ENCODE measurements at places on chromosomes 6 and 20. TPM values are rescaled to one million over a fixed set of nuclear protein-coding genes. Genes with fewer than 3 reads are reported as not detected.

Gene GNAS-AS1
- total RNA-seq, result 0.92 TPM

Gene TRIM31
- 12.3 TPM for total RNA-seq

Gene HNF4A
- 40.0 TPM for total RNA-seq

Gene LTB
- total RNA-seq, result not detected

DNA sequence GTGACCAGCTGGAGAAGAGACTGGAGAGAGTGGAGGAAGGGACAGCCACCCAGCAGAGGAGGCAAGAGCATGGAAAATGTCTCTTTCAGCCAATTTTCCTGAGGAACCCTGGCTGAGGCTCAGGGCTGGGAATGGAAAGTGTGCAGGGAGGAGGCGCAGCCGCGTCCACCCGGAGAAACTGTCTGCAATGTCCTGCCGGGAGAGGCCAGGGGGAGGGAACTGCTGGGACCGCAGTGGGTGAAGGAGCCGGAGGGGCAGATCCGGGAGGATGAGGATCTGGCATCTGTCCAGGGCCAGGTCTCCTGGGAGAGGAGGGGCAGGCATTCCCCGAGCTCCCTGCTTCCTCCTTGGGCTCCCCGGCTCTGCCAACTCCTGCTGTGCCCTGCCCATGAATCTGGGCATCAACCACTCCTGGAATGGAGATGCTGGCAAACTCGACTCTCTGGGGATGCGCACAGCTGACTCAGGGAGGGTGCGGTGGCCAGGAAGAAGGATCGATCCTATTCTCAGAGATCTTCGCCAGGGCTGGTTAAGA lies 17.4 kb upstream of the HM13 start:
- peak overlapping the region; percentile 4 for H3K4me3 ChIP-seq
- H3K27ac ChIP-seq, result peak overlapping the region; percentile 15
- DNase-seq, result peak; percentile 89

DNA sequence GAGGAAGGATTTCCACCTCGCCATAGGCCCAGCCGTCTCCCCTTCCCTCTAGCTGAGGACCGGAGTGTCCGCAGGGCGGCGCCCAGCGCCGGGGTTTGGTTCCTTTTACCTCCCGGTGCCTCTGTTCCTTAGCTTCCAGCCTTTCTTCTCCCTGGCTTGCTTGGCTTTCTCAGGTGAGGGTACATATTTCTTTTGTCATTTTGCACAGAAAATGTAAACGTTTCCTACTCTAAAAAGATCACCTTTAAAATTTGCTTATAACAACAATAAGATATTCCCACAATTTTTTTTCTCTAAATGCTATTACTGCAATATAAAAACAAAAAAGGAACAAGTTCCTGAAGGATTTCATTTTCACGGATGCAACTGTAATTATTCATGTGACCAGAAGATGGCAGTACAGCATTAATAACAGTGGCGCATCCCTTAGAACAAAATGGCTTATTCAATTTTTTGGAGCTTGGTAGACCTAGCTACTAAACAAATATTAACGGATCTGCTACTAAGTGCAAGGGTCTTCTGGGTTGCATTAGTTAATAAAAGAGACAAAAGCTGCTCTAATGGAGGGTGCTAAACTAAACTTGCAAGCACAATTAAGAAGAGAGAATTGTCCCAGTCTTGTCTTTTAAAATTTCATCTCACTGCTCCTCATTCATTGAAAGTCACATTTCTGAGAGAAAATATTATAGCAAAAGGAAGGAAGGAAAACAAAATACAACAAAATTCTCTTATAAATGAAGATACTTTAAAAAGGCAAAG lies 172.9 kb downstream of the ADGRG6 start:
- H3K36me3 ChIP-seq, result no peaks in the 10 kb centered on the region
- H3K27ac ChIP-seq, result no peak overlapping the region
- H3K27me3 ChIP-seq, result no peaks in the 10 kb centered on the region
- H3K4me1 ChIP-seq, result peaks cover 7% of the 10 kb centered on the region
- peak; percentile 31 for DNase-seq

DNA sequence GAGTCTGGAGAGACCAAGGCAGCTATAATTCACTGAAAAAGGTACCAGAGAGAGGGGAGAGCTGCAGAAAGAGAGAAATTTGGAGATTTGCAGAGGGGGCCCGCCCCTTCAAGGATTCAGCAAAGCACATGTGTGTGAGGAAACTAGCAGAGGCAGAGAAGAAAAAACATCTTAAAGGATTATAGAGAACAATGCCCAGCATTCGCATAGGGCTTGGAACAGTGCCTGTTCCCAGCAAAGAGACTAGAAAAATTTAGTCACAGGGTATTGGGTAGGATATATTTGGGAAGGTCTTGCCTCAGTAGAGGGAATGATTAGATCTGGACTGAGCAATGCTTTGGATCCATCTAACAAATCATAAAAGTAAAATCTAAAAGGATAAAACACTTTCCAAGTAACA lies 44.0 kb downstream of the SRPK1 start:
- no peaks in the 10 kb centered on the region for H3K27me3 ChIP-seq
- no peak for DNase-seq
- no peaks in the 10 kb centered on the region for H3K4me1 ChIP-seq
- peaks cover 72% of the 10 kb centered on the region for H3K36me3 ChIP-seq

DNA sequence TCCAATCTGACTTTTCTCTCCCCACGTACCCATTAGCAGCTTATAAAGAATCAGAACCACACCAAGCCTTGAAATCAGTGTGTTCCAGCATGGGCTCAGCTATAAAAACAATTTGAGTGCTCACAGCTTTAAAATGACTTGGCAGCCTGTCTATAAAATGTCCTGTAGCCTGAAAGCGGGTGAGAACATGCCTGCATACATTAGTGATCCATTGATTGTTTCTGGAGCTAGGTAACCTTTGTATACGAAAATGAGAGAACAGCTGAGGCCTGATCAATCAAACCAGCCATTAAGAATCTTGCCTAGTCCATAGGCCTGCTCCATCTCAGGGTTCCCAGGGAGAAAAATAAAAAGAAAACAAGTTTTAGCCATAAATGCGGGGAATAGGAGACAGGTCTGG lies 245.8 kb upstream of the SULF2 start:
- no peak overlapping the region for H3K4me3 ChIP-seq
- no peak overlapping the region for H3K27ac ChIP-seq
- no peak for DNase-seq
- no peaks in the 10 kb centered on the region for H3K4me1 ChIP-seq
- no peaks in the 10 kb centered on the region for H3K27me3 ChIP-seq

DNA sequence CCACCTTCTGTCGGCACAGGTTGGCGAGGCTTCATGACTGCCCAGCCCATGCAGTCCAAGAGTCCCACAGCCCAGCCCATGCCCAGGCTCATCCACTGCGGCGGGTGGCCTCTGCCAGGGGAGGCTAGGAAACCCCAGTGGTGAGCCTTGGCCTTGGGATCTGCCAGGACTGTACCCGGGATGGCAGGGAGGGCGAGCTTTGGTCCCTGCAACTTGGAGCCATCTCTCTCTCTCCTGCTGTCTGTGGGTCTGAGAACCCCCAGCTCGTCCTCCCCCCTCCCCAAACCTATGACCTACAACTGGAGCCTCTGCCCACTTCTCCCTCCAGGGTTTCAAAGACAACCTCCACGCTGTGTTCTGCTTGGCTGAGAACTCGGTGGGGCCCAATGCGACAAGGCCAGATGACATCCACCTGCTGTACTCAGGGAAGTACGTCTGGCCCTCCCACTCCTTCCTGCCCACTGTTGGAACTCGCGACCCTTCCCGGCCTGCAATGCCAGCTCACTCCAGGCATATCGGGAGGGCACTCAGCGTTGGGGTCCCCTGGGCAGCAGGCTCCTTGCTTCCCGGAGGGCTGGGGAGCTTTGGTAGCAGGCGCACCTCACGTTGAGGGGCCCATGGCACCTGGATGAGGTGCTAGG lies 19.7 kb downstream of the NPEPL1 start:
- H3K36me3 ChIP-seq, result peaks cover 70% of the 10 kb centered on the region
- H3K4me1 ChIP-seq, result peaks cover 9% of the 10 kb centered on the region
- H3K27me3 ChIP-seq, result no peaks in the 10 kb centered on the region
- no peak overlapping the region for H3K27ac ChIP-seq
- H3K4me3 ChIP-seq, result no peak overlapping the region
- DNase-seq, result peak; percentile 5

- no peak overlapping the region for H3K4me3 ChIP-seq
- no peaks in the 10 kb centered on the region for H3K36me3 ChIP-seq
- H3K27me3 ChIP-seq, result no peaks in the 10 kb centered on the region
- no peak for DNase-seq
- H3K4me1 ChIP-seq, result no peaks in the 10 kb centered on the region
Observed at GRCh38 chr6:12592634-12593033, 123.9 kb upstream of the PHACTR1 start.

GRCh38 chr6:26054781-26055718 lies 32.2 kb upstream of the HFE start:
- DNase-seq, result peak; percentile 97
- no peaks in the 10 kb centered on the region for H3K27me3 ChIP-seq
- H3K4me3 ChIP-seq, result peak overlapping the region; percentile 63
- H3K36me3 ChIP-seq, result no peaks in the 10 kb centered on the region

DNA sequence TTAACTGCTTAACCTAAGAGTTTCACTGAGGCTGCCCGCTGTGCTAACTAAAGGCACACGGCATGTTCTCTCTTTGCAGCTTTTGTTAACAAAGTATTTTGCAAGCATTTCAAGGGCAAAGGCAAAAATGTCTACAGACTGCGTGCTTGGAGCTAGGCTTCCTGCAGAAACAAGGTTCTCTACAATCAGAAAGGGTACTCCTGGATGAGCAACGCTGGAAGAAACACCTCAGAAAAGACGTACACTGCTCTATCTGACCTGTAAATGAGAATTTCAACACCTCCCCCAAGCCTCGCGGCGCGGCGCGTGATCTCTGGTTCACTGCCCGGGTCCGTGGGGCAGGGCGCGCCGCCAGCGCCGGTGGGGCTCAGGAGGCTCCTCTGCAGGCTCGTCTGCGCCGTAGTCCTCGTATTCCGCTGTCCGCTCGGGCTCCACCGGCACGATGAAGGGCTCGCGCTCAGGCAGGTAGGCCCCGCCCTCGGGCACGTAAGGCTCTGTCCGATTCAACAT lies 120.9 kb downstream of the COL12A1 start:
- H3K4me3 ChIP-seq, result peak overlapping the region; percentile 45
- H3K4me1 ChIP-seq, result peaks cover 10% of the 10 kb centered on the region
- peaks cover 9% of the 10 kb centered on the region for H3K36me3 ChIP-seq
- DNase-seq, result peak; percentile 79

DNA sequence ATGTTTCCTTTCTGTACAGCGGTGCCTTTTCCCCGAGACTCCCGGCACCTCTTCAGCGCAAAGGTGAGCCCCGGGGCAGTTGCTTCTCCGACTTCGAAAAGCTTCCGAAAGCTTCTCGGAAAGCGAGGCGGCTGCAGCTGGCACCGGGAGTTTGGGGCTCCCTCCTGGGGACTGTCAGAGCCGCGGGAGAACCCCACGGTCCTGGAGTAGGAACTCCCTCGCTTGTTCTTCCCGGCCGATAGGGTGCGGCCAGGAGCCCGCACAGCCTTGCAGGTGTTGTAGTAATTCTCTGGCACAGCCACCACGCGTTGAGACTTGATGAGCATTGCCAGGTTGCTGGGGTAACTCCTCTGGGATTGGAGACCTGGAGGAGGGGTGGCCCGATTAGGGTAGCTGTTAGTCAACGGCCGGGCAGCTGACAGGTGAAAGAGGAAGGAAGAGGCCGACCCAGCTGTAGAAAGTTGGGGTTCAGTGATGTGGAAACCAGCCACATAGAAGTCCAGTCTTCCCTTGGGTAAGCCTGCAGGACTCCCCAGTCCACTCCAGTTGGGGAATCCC lies 721 bp downstream of the KDM1B start:
- no peaks in the 10 kb centered on the region for H3K27me3 ChIP-seq
- DNase-seq, result peak; percentile 90
- H3K36me3 ChIP-seq, result no peaks in the 10 kb centered on the region
- peak overlapping the region; percentile 89 for H3K4me3 ChIP-seq

DNA sequence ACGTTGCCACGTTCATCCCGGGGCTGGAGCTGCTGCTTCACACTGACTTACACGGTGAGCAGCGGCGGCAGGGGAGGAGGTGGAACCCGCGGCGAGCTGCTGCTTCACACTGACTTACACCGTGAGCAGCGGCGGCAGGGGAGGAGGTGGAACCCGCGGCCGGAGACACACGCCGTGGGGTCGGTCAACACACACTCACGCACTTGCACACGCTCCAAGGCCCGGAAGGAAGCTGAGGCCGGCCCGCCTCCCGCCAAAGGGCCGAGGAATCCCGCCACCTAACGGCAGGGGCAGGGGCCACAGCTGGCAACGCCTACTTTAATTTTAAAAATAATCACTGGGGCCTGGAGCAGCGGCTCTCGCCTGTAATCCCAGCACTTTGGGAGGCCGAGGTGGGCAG lies 94.4 kb upstream of the FOXC1 start:
- H3K27me3 ChIP-seq, result no peaks in the 10 kb centered on the region
- H3K4me3 ChIP-seq, result no peak overlapping the region
- DNase-seq, result no peak
- no peaks in the 10 kb centered on the region for H3K36me3 ChIP-seq
- H3K4me1 ChIP-seq, result no peaks in the 10 kb centered on the region

- H3K36me3 ChIP-seq, result no peaks in the 10 kb centered on the region
- no peak overlapping the region for H3K4me3 ChIP-seq
- H3K27ac ChIP-seq, result no peak overlapping the region
- DNase-seq, result peak; percentile 15
- H3K27me3 ChIP-seq, result no peaks in the 10 kb centered on the region
- no peaks in the 10 kb centered on the region for H3K4me1 ChIP-seq
Observed at GRCh38 chr6:6191476-6191875, 129.0 kb downstream of the F13A1 start.

DNA sequence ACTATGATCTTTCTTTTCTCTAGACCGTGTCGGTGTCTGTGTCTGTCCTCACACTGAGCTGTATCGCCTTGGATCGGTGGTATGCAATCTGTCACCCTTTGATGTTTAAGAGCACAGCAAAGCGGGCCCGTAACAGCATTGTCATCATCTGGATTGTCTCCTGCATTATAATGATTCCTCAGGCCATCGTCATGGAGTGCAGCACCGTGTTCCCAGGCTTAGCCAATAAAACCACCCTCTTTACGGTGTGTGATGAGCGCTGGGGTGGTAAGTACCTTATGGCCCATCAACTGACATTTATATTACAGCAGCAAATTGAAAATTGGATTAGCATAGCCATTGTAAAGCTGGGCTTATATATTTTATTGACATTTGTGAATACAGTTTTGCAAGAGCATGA lies 72.2 kb upstream of the GFRAL start:
- H3K27me3 ChIP-seq, result no peaks in the 10 kb centered on the region
- DNase-seq, result no peak
- no peaks in the 10 kb centered on the region for H3K4me1 ChIP-seq

GRCh38 chr6:117512987-117513573 lies 30.6 kb downstream of the DCBLD1 start:
- no peak overlapping the region for H3K27ac ChIP-seq
- H3K4me1 ChIP-seq, result peaks cover 5% of the 10 kb centered on the region
- H3K27me3 ChIP-seq, result no peaks in the 10 kb centered on the region
- DNase-seq, result no peak
- no peaks in the 10 kb centered on the region for H3K36me3 ChIP-seq

- H3K27ac ChIP-seq, result peak overlapping the region; percentile 59
- H3K4me1 ChIP-seq, result no peaks in the 10 kb centered on the region
- no peak for DNase-seq
Observed at GRCh38 chr20:56347628-56348304, 11.0 kb upstream of the FAM210B start.

DNA sequence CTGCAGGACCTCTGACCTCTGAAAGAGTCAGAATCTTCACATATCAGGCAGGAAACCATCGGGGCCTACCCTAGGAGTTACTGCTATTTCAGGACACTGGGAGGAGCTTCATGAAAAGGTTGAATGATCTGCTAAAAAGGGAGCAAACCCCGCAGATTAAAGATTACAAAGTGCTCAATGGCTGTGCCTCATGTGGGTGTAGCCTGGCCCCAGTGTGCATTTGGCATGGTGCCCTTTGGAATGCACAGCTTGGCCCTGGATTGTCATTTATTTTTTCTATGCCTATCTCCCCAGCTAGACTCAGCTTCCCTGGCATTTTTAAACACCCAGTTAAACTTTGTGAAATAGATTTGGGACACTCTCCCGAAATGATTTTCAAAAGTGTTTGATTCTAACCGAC lies 368.5 kb upstream of the SPTLC3 start:
- no peak overlapping the region for H3K27ac ChIP-seq
- no peak for DNase-seq
- no peaks in the 10 kb centered on the region for H3K36me3 ChIP-seq
- H3K27me3 ChIP-seq, result no peaks in the 10 kb centered on the region

All from stomach (tissue), 19 donors.